ENCODE measurements at places on chromosomes 2 and 18.

DNA sequence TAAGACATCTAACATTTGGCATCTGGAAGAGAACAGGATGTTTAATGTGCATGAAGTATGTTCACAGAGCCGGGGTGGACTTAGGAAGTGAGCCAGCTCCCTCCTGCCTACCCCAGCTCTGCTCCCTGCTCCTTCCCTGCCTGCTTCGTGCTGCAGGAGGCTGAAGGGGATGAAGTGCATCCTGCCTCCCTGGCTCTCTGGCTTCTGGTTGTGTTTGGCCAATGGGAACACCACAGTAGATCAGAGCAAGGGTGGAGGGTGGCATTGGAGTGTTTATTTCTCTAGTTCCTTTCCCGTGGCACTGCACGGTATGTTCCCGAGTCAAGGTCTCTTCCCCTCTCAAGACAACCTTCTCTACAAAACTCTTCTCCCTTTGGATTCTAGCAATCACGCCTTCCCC, 379.9 kb downstream of the CLIP4 start:
- no peak for DNase-seq

GRCh38 chr2:189498205-189498604, 56.9 kb downstream of the WDR75 start:
- no peak for DNase-seq

GRCh38 chr2:154706660-154707059, 8.2 kb downstream of the KCNJ3 start:
- DNase-seq = no peak

DNA sequence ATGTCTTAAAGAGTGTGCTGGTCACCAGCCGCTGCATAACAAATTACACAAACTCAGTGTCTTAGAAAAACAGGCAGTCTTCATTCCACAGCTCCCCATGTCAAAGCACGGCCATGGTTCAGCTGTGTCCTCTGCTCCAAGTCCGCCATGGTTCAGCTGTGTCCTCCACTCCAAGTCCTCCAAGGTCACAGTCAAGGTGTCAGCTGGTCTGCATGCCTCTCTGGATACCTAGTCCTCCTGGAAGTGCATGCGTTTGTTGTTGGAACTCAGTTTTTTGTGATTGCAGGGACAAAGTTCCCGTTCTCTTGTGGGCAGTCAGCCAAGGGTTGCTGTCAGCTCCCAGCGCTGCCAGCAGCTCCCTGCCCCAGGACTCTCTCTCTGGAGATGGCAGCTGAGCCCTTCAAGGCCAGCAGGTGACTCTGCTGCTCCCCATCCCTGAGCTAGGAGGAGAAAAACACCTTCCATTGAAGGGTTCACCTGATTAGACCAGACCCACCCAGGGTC, 304.0 kb upstream of the MYT1L start:
- DNase-seq = no peak

DNA sequence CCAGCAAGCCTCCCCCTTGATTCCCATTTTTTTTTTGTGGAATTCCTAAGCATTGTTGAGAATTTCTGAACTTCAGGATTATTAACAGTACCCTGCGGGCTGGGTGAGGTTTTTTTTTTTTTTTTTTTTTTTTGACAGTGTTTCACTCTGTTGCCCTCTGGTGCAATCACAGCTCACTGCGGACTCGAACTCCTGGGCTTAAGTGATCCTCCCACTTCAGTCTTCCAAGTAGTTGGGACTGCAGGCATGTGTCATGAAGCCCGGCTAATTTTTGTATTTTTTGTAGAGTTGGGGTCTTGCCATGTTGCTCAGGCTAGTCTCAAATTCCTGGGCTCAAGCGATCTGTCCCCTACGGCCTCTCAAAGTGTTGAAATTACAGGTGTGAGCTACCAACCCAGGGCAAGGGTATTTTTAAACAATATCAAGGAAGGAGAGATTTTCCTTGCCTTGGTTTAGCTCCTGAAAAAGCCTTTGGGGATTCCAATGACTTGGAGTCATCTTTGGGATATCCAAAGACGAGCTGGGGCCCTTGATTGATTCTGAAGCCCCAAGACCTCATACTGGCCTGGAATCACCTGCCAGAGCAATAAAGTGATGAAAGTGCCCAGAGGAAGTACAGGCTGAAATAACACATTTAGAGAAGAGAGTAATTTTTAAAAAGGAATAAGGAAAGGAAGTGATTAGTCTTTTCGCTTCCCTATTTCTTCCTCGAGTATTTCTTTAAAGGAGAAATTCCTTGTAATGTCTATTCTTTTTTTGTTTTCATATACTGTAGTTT, 240.2 kb downstream of the TGIF1 start:
- no peak for DNase-seq

- DNase-seq = no peak
These were observed 154.3 kb downstream of the PLCL1 start for GRCh38 chr2:197958592-197959150.

GRCh38 chr18:78682716-78683115, 296.9 kb upstream of the SALL3 start:
- no peak for DNase-seq

GRCh38 chr2:219369447-219369861, 18.3 kb downstream of the DNPEP start:
- DNase-seq = no peak

DNA sequence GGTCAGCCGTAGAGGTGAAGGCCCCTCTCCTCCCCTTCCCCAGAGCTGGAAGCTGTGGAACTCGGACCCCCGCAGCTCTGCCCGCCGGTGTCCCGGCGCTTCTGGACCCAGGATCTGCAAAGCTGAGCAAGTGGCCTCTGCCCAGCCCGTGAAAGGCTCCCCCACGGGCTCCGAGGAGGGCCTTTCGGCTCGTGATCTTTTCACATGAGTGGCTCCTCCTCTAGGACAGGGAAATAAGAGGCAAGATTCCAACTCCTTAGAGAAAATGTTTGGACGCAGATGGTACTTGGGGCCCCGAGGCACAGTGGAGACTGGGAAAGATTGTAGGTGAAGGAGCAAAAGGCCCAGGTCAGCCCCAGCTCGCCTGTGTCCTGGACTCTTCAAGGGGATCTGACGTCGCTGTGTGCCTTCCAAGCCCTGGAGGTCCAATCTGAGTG, 48.2 kb upstream of the SP3 start:
- no peak for DNase-seq

- DNase-seq = no peak
These were observed 42.7 kb downstream of the SFXN5 start for GRCh38 chr2:73028841-73029240.

GRCh38 chr2:20207051-20207450, 17.9 kb downstream of the SDC1 start:
- DNase-seq = no peak

DNA sequence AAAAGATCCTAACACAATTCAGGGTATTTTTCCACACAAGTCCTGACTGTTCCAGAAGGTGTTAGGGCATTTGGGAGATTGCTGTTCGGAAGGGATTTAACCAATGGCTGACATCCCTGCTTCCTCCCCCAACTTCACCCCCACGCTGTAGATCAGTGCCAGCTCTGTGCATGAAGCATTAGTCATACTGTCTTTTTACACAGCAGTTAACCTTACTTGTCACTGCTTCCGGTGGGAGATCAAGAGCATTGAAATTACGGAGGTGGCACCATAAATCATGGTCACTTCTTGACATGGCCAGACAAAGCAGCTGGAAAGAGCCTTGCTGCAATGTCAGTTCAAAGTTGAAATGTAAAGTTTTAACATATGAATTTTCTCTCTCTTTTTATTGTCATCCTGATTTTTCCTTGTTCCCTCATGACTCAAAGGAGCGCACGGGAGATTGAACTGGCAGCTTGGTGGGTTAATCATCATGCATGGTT, 70.2 kb downstream of the HRH4 start:
- no peak for DNase-seq

GRCh38 chr18:54257015-54257414, 12.3 kb upstream of the POLI start:
- DNase-seq = no peak

DNA sequence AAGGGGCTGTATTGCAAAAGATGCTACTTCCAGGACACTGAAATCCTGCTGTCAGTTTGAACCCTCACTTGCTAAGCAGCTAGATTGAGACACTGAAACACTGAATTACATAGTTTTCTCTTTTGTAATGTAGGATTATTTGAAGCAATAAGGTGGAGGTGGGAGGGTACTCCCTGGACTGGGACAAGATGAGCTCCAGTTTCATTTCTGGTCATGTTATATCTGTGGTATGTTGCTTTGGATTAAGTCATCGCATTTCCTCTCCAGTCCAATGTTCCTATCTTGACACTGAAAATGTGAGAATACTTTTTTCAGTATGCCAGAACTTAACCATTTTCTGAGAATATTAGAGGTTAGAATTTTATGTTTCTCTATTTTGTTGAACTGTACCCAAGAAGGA, 426.2 kb upstream of the MEX3C start:
- DNase-seq = no peak

DNA sequence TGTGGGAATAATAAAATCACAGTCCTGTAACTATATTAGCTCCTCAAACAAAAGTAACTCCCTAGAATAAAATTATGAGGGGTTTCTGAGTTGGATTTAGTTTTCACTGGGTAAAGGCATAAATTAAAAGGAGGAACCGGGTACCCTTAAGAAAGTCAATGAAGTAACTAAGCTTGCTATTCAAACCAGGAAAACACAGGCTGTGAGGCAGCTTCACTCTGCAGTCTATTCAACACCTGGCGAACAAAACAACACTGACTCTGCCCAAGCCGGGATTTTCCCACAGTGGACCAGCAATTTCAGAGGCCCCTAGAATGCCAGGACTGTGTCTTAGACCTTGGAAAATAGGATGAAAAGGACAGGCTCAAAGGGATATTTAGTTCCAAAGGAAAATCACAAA, 24.6 kb upstream of the CREB1 start:
- no peak for DNase-seq

DNA sequence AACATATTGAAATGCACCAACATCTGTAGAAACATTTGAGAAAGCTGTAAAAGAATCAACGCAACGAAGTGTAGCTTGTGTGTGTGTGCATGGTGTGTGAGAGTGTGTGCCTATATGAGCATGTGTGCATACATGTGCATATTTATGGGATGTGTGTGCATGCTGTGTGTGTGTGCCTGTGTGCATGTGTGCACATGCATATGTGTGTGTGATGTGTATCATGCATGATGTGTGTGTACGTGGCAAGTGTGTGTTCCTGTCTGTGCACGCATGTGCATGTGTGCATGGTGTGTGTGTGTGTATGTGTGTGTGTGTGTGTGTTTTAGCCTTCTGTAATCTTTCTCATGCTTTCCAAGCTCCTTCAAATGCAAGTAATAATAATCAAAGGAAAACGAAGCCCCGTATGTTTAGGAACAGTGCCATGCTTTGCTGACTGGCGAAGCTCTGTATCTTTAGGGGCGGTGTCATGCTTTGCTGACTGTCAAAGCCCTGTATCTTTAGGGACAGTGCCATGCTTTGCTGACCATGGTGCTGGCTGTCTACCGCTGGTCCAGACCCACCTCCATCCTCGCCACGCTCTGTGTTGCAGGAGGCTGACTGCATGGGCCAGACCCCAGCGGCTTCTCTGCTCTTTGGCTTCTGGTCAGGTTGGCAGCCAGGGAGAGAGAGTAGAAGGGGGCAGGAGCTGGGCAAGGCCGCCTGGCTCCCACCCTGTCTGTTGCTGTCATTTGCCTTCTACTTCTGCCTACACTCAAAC, 129.2 kb downstream of the ASB1 start:
- DNase-seq = no peak

GRCh38 chr18:10604182-10604581, 78.4 kb downstream of the NAPG start:
- no peak for DNase-seq

DNA sequence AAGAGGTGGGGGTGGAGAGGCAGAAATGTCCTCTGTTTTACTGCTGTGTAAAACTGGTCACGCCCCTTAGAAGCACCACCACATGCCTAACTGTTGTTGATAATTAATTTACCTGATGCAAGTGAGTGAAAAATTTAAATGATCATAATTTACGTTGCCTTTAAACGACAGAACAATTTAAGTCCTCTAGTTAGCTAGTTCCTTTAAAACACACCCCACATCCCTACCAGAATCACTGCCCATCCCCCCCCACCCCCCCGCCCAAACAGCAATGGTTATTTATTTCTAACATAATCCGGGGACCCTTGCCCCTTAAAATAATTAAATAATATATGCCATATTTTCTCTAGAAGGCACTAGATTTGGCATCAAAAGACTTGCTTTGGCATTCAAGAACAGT, 633 bp upstream of the PPIG start:
- DNase-seq = no peak

DNA sequence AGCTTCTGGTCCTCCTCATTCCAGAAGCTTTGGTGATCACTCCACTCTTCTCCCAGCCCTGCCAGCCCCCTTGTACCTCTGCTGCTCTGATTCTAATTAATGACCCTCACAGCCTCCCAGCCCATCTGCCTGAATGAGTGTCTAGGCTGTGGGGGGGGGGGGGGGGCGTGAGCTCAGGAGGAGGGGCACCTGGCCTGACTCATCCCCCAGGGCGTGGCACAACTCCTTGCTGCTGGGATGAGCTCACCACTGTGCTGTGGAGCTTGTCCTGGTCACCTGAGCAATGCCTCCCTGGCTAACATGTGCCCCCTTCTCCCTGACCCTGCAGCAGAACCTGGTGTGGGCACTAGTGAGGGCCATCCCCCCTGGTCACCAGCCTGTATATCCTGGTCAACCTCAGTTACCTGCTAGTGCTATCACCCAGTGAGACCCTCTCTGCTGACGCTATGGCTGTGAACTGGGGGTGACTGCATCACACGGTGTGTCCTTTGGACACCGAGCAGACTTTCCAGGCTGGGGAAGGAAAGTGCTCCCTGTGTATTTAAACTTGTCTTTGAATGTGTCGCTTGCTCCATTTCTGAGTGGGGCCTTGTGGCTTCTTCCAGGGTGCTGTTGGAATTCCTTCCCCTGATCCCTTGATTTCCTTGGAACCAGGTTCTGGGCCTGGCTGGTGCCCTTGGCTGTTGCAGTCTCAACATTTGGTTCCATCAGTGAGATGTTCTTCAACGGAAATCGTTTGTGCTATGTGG, 41.5 kb upstream of the PUM2 start:
- no peak for DNase-seq

GRCh38 chr2:183671233-183671632, 547.0 kb downstream of the NUP35 start:
- no peak for DNase-seq

GRCh38 chr2:88239781-88240180, 69.6 kb downstream of the THNSL2 start:
- no peak for DNase-seq

- DNase-seq = no peak
These were observed 80.0 kb downstream of the SOWAHC start for GRCh38 chr2:109694190-109694589.

DNA sequence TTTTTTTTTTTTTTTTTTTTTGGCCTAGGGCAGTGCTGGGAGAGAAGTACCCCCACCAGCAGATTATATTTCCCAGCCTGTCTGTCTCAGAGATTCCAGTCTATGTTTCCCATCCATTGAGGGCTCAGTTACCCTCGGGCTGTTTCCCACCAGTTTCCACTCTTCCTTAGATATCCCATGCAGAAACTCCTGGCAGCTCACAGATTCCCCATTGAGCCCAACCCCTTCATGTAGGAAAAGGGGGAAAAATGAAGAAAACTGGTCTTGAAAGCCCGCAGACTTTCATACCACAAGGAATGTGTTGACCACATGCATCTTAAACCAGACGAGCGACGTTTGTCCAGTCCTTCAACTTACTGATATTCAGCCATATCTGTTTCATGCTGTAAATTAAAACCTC, 15.2 kb downstream of the ASXL3 start:
- DNase-seq = no peak

Data from stimulated activated CD4-positive, alpha-beta T cell treated with anti-CD3 and anti-CD28 coated beads, Interleukin-1b, Interleukin-23, amount 100 ng/mL, for 1 hour (primary cell).